Daoy (cell line): ENCODE measurements at places on chromosomes 3 and 15. TPM values are rescaled to one million over a fixed set of nuclear protein-coding genes. Genes with fewer than 3 reads are reported as not detected.

DNA sequence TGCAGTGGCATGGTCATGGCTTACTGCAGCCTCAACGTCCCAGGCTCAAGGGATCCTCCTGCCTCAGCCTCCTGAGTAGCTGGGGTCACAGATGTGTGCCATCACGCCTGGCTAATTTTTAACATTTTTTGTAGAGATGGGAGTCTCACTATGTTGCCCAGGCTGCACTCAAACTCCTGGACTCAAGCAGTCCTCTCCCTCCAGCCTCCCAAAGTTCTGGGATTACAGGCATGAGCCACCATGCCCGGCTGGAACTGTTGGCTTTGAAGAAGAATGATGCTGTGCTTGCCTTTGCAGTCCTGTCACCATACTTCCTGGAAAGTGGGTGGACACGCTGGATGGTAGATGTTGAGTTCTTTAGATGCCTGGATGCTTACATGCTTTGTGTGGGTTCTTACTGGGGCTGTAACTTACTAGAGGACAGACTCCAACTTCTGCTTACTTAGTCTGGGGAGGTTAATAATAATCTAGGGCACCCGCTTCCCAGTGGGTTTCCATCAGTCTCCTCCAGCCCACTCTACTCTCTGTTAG is 36.7 kb downstream of the IGF1R start:
- no peak for DNase-seq

DNA sequence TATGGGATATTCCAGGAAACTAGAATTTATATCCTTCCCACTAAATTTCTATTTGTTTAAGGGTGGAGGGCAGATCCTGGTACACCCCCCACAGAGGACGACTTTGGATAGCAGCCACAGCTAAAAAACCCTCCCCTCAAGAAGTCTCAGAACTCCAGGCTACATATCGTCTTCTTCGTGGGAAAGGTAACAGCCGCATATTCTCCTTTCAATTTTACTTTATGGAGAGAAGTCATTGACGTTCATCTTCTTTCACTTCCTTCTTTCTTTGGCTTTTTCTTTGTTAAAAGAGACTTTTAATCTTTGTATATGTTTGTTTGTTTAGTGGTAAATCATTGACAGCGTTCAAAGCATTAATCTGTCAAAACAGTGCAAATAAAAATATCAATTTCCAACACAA is 36.3 kb downstream of the TRIP4 start:
- DNase-seq, result no peak

DNA sequence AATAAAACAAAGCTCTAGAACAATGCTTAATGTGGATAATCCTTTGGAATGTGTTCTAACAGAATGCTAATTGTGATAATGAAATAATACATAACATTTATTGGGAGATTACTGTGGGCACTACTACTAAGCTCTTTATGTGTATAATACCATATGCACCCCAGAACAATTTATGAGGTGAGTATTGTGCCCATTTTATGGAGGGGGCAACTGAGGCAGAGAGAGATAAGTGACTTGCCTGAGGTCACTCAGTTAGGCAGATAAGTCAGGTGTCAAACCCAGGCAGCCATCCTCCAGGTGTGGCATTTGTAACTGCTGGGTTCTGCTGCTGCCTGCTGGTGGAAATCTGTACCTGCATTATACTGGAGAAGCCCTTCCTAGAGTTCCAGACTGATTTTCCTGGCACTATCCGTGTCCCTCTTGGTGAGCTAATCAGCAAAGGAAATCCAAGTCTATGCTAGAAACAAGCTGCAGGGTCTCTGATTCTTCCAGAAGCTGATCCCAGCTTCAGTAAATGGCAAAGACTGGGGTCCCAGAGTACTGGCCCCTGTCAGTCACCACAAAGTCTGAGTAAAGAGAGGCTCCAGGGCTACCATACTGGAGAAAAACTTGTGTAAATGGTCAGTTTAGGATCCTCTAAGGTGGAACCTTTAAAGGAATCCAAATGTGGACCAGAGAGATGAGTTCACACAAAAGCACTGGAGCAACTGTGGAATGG is 22.6 kb upstream of the RBP1 start:
- DNase-seq, result peak; percentile 48

- DNase-seq, result no peak
Observed at GRCh38 chr15:100597862-100598261, 4.1 kb downstream of the LINS1 start.

Gene DAZL
- total RNA-seq, result not detected in 2 replicates

GRCh38 chr3:131403216-131403895 is 21.8 kb downstream of the NUDT16 start:
- no peak for DNase-seq

GRCh38 chr3:152097120-152097519 is 171.6 kb upstream of the MBNL1 start:
- no peak for DNase-seq

DNA sequence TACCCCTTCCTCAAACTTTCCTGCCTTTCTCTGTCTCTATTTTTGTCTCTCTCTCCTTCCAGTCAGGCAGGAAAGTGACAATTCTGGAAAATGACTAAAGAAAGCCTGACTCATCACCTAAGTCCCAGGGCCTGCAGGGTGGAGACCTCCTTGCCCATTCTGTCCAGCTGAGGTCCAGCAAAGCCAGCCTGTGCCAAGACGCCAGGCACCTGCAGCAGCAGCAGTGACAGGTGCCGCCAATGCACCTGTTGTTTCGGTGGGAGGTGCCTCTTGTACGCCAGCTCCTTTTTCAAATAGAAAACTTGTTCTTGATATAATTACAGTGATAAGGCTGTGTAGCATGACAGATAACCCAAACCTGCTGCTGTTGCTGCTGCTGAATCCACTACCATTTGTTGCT is 501.3 kb downstream of the NTRK3 start:
- no peak for DNase-seq

GRCh38 chr3:12914088-12914487 is 72.7 kb upstream of the RPL32 start:
- no peak for DNase-seq

DNA sequence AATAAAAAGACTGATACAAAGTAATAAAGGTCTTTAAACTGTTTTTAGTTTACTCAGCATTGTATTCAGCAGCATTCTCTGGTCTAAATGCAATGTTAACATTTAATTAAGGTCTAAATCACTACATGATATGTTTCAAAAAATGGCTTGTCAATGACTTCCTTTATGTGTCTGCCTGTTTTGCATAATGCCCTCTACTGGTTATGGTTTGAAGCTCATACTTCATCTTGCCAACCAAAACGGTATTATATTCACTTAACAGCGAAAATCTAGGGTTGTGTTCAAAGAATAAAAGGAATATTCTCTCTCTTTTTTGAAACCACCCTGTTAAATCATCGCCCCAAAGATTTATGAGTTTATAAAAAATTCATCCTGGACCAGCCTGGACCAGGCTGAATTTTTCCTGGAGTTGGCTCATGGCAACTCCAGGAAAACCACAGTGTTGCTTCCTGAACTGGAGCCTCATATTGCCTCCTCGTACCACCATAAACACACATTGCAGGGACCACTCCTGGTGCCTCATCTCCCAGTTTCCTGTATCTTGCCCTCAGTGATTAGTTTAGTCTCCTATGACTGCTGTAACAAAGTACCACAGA is 6.7 kb upstream of the NCEH1 start:
- DNase-seq, result no peak

Gene ZNF717
- 4.3 and 5.0 TPM in 2 replicates for total RNA-seq

DNA sequence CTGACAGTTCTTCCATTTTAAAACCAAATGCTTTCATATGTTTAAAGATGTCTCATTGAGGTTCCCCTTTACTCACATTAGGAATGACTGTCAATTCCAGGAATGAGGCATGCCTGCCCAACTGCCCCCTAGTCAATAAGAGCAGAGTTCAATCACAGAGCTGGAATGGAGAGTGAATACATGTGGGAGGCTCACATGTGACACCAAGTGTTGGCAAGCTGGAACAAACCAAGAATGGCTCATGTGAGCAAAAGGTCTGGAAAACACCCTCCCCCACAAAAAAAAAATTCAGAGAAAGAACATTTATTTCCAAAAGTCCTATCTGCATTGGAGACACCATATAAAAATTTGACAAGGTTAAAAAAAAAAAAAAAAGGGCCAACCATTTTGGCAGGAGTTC is 3.7 kb downstream of the PBRM1 start:
- DNase-seq, result peak; percentile 71

Gene GPR62
- total RNA-seq, result not detected in 2 replicates

- DNase-seq, result no peak
Observed at GRCh38 chr3:69426967-69427304, 41.0 kb upstream of the FRMD4B start.
